ENCODE measurements at places on chromosomes 6 and 20.

DNA sequence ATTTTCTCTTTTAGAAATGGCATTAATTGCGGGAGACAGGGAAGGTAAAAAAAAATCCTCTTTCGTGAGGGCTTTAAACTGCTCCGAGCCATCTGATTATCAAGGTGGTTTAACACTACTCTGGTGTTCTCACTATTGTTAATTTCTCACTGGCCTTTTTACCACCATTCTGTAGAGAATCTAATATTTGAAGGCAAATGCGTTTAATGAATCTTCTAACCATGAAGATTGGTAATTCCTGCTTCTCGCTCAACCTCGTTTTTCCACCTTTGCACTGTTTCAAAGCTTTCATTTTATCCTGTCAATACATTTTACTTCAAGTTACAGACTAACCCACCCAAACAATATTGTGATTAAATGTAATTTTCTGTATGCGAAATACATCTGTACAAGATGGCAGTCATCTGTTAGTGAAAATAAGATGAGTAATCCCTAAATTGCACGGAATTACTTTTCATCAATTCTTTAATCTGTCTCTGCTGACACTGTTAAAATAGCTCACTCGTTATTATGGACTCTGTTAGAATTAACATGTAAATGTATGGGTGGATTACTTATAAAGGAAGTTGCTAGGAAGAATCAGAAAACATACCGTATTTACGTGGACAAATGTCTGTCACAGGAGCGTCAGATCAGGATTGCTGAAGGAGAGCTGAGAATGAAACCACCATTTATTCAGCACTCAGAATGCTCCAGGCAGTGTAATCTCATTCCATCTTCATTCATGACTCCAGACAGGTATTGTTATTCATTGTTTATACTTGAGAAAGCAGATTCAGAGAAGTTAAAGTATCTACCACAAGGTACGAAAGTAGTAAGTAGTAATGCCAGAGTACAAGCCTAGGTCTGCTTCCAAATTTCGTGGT, 1.1 kb upstream of the LCA5 start:
- no peak for DNase-seq

GRCh38 chr6:40116832-40117231, 182.6 kb upstream of the MOCS1 start:
- no peak for DNase-seq

DNA sequence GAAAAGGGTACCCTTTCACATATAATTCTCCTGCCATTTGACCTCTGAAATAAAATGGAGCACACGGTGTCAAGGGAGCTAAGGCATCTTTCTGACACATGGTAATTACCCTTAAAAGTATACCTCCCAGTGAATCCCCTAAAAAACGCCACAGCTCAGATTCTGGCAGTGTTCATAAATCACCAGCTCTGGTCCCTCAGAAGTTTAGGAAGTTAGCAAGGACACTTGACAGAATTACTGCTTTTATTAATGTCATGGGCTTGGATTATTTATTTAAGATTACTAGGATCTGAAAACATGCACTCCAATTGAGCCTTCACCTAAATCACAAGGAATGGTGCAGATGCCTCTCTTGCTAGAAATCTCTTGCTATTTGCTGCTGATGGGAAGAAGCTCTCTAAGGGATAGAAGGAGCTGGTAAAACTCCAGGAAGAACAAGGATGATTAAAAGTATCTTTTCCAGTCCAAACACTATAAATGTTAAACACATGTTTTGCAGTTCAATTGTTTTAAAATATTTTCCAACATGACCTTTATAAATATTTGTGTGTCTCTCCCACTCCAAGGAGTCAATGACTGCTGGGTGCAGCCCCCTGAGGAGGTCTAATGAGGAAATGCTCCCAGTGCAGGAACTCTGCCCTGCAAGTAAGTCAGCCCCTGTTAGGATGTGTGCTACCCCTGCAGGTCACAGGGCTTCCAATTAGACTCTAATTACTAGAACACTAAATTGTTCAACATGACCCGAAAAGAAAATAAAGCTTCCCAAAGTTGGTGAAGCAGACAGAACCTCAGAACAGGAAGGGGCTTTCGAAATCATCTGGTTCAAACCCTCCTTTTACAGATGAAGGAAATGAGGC, 230.3 kb downstream of the TFAP2A start:
- no peak for DNase-seq

DNA sequence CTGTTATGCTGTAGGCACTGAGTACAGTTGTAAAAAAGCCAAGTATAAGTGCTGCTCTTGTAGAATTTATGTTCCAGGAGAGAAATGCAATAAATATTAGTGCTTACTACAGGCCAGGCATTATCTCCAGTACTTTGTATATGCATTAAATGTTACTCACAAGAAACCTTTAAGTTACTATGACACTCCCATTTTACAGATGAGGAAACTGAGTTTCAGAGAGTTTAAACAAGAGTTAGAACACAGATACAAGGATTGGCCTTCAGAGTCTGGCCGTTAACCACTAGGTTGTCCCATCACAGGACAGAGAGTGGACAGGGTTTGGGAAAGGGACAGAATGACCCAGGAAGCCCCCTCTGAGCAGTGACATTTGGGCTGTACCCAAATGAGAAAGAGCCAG, 274.4 kb downstream of the ZNF217 start:
- DNase-seq: no peak

- DNase-seq: no peak
Observed at GRCh38 chr20:46056970-46057855, 28.2 kb downstream of the SLC12A5 start.
